Smooth muscle cell of the pulmonary artery (primary cell): ENCODE measurements at places on chromosomes 13 and 19. TPM values are rescaled to one million over a fixed set of nuclear protein-coding genes. Genes with fewer than 3 reads are reported as not detected.

The TMEM38A gene
- total RNA-seq: 5.1 and 8.3 TPM in 2 replicates

The CLEC4M gene
- not detected in 2 replicates for total RNA-seq

The PRODH2 gene
- not detected in 2 replicates for total RNA-seq

The MKNK2 gene
- 136 and 225 TPM in 2 replicates for total RNA-seq

The TMIGD2 gene
- total RNA-seq: not detected in 2 replicates

The TEX26 gene
- total RNA-seq: not detected in 2 replicates

The KRTDAP gene
- total RNA-seq: not detected in 2 replicates

The AMER2 gene
- total RNA-seq: not detected in 2 replicates

The TUBB4A gene
- total RNA-seq: not detected in 2 replicates

The ZNF85 gene
- 3.4 and 3.9 TPM in 2 replicates for total RNA-seq

The PSG11 gene
- not detected in 2 replicates for total RNA-seq

The FAM32A gene
- 63.2 and 77.5 TPM in 2 replicates for total RNA-seq

The GAPDHS gene
- total RNA-seq: not detected in 2 replicates

The SMIM7 gene
- total RNA-seq: 50.0 and 62.9 TPM in 2 replicates

The NKPD1 gene
- 0.07 and 0.26 TPM in 2 replicates for total RNA-seq

The KL gene
- total RNA-seq: 0.20 TPM in 2 replicates

The CATSPERD gene
- not detected in 2 replicates for total RNA-seq

The GSX1 gene
- not detected in 2 replicates for total RNA-seq

The SUGP2 gene
- total RNA-seq: 29.9 and 37.6 TPM in 2 replicates

The COPE gene
- total RNA-seq: 136 and 162 TPM in 2 replicates

The TYROBP gene
- not detected in 2 replicates for total RNA-seq

The ZNF726 gene
- 1.4 and 2.2 TPM in 2 replicates for total RNA-seq

The C19orf33 gene
- total RNA-seq: not detected in 2 replicates

The LILRA2 gene
- total RNA-seq: not detected in 2 replicates

The SMAD9 gene
- total RNA-seq: 3.8 and 8.3 TPM in 2 replicates

The ATP8B3 gene
- 1.8 TPM in 2 replicates for total RNA-seq

The NTF4 gene
- total RNA-seq: not detected in 2 replicates

The FSD1 gene
- 7.8 and 10.4 TPM in 2 replicates for total RNA-seq

The CD79A gene
- total RNA-seq: 0.07 and 0.20 TPM in 2 replicates

The ZNF506 gene
- total RNA-seq: 10.0 and 10.1 TPM in 2 replicates

The PABPC3 gene
- 0.10 and 0.13 TPM in 2 replicates for total RNA-seq

The CEACAM8 gene
- not detected in 2 replicates for total RNA-seq

The IGSF23 gene
- not detected in 2 replicates for total RNA-seq

The SYT5 gene
- 0.13 TPM in 1 of 2 replicates, not detected in the other for total RNA-seq

The PCDH8 gene
- not detected in 2 replicates for total RNA-seq

The FLT3 gene
- not detected in 2 replicates for total RNA-seq

The TPGS1 gene
- total RNA-seq: 18.9 and 22.3 TPM in 2 replicates

The PDX1 gene
- not detected in 2 replicates for total RNA-seq

The MAP4K1 gene
- 0.07 and 0.46 TPM in 2 replicates for total RNA-seq

The PGLYRP2 gene
- total RNA-seq: not detected in 2 replicates

The ZNF235 gene
- total RNA-seq: 4.7 and 5.0 TPM in 2 replicates

The TRAPPC5 gene
- total RNA-seq: 64.4 and 67.2 TPM in 2 replicates

The SYCN gene
- not detected in 2 replicates for total RNA-seq

The IGFL3 gene
- not detected in 2 replicates for total RNA-seq

The OR7A5 gene
- not detected in 2 replicates for total RNA-seq

The CEACAM4 gene
- not detected in 2 replicates for total RNA-seq

The GPATCH1 gene
- 5.7 and 6.0 TPM in 2 replicates for total RNA-seq

The RETN gene
- not detected in 2 replicates for total RNA-seq

The CGB5 gene
- not detected in 2 replicates for total RNA-seq

The TMEM221 gene
- total RNA-seq: 0.20 and 0.23 TPM in 2 replicates

The MYO1F gene
- 0.13 TPM in 2 replicates for total RNA-seq

The ATP4B gene
- total RNA-seq: not detected in 2 replicates

The ZNF813 gene
- total RNA-seq: 2.7 and 3.6 TPM in 2 replicates

The ZNF486 gene
- total RNA-seq: 3.6 and 4.0 TPM in 2 replicates
